ENCODE measurements at places on chromosomes 3 and 15. TPM values are rescaled to one million over a fixed set of nuclear protein-coding genes. Genes with fewer than 3 reads are reported as not detected.

The SCN5A gene
- not detected for total RNA-seq

The ROPN1 gene
- not detected for total RNA-seq

The CD200R1 gene
- total RNA-seq: 1.4 TPM

The TMIE gene
- total RNA-seq: 0.31 TPM

The AP3B2 gene
- total RNA-seq: not detected

The MNS1 gene
- 0.29 TPM for total RNA-seq

The PSTPIP1 gene
- total RNA-seq: 1.7 TPM

The CLDN16 gene
- total RNA-seq: 0.61 TPM

The GOLGA8S gene
- total RNA-seq: 0.18 TPM

The LDHAL6B gene
- total RNA-seq: not detected

The GATA2 gene
- 1.2 TPM for total RNA-seq

The OR4F6 gene
- total RNA-seq: not detected

The STAC gene
- total RNA-seq: 0.92 TPM

The LPP gene
- total RNA-seq: 43.7 TPM

The SLC30A4 gene
- 2.1 TPM for total RNA-seq

The ALS2CL gene
- 12.9 TPM for total RNA-seq

The PIK3R4 gene
- total RNA-seq: 23.6 TPM

The ITIH1 gene
- 447 TPM for total RNA-seq

The PCSK6 gene
- total RNA-seq: 218 TPM

The IGSF11 gene
- total RNA-seq: not detected

The PTH1R gene
- 13.3 TPM for total RNA-seq

The B3GALNT1 gene
- 0.25 TPM for total RNA-seq

The TMEM45A gene
- total RNA-seq: 62.0 TPM

The GPR62 gene
- not detected for total RNA-seq

The SLC9C1 gene
- total RNA-seq: not detected

The NANOGP8 gene
- total RNA-seq: 0.62 TPM

The CCDC39 gene
- not detected for total RNA-seq

The AMOTL2 gene
- 25.8 TPM for total RNA-seq

The PPP1R14D gene
- not detected for total RNA-seq

The TRPM1 gene
- not detected for total RNA-seq

The DZIP1L gene
- 1.1 TPM for total RNA-seq

The ACSBG1 gene
- not detected for total RNA-seq

The TNNC1 gene
- 1.3 TPM for total RNA-seq

The THRB gene
- 29.5 TPM for total RNA-seq

The ABCF3 gene
- total RNA-seq: 38.1 TPM

The RTP3 gene
- total RNA-seq: 20.8 TPM

The C3orf85 gene
- 10.6 TPM for total RNA-seq

The GTPBP8 gene
- 7.0 TPM for total RNA-seq

The STRC gene
- 0.83 TPM for total RNA-seq

The C3orf22 gene
- total RNA-seq: not detected

The SEMA6D gene
- 4.4 TPM for total RNA-seq

The PAQR5 gene
- total RNA-seq: 0.73 TPM

The SEMA5B gene
- 0.24 TPM for total RNA-seq

The EPHB3 gene
- total RNA-seq: 0.28 TPM

The CTDSPL2 gene
- total RNA-seq: 7.6 TPM

The SLC12A8 gene
- total RNA-seq: 23.4 TPM

The GOLGA6L4 gene
- 1.0 TPM for total RNA-seq

The PSMD2 gene
- 153 TPM for total RNA-seq

The CPA3 gene
- total RNA-seq: 0.12 TPM

The DPPA2 gene
- not detected for total RNA-seq

The IMPG2 gene
- total RNA-seq: 0.09 TPM

The GASK1A gene
- 5.5 TPM for total RNA-seq

The GLT8D1 gene
- 63.1 TPM for total RNA-seq

The PAQR9 gene
- 12.7 TPM for total RNA-seq

All from right lobe of liver (tissue), 6 donors.